ENCODE measurements at places on chromosomes 3 and 15.

DNA sequence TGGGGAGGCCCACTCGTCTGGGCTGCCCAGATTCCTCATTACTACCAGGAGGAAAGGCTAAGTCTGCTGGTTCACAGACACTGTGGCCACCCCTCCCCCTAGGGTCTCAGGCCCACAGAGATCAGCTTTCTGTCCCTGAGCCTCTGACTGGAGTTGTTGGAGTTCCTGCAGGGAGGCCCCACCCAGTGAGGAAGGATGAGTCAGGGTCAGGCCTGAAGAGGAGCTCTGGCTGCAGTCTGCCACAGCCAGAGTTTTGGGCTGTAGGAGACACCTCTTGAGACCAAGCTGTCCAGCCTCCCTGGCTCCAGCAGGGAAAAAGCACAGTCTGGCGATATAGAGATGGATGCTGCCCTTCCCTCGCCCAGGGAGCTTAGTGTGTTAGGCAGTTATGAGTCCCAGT lies 720.9 kb upstream of the SEMA6D start:
- DNase-seq = no peak

DNA sequence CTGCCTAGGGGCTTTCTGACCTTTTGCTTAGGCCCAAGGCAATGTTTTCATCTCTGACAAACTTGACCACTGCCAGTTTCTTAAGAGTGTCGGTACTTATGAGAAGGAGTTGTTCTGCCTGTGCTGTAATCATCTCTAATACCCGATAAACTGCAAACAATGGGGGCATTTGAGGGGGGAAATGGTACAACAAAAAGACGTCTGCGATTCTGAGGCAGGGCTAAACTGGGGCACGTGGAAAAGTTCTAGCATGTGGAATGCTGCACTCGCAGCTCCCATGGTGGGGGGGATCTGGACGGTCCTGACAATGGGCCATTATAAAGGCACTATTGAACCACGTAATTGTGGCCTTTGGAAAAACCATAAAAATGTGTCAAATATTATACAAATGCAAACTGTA lies 73.1 kb upstream of the SAMMSON start:
- DNase-seq = no peak

- DNase-seq = no peak
Measured at GRCh38 chr15:78880242-78880533, 7.5 kb downstream of the MORF4L1 start.

DNA sequence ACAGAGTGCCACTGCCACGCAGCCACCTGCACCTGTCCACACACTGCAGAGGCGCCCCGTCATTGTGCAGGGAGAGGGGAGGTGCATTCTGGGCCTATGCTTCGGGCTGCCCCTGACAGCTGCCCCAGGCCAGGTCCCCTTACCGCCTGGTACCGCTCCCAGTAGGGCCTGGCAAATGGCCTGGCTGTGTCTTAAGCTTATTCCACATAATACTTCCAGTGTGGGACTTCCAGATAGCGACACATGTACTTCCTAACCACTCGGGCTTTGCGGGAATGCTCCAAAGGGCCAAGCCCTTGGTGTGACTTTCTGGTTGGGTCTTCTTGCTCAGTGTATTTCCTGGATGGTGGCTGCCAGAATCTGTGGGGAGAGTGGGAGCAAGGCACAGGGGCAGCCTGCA lies 254.3 kb upstream of the CHRNA7 start:
- DNase-seq = no peak

- peak; percentile 22 for DNase-seq
Measured at GRCh38 chr15:55991802-55992768, 1.3 kb downstream of the NEDD4 start.

- DNase-seq = no peak
Measured at GRCh38 chr15:70869346-70869745, 15.4 kb upstream of the LARP6 start.

DNA sequence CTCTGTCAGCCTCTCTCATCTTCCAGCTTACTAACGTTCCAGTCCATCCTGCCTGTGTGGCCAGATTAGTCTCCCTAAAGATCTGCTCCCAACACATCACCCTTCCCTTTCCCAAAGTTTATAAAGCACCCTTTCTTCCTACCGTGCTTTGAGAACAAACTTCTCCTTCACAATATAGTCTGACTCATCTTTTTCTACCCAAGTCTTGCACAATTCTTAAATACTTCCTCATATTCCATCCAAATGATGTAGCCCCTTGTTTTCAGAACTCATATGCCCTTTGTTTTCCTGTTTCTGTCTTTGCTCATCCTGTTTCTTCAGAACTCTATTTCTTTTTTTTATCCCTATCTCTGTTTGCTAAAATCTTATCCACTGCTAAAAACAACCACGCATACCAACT lies 326.8 kb downstream of the MFSD1 start:
- DNase-seq = no peak

- no peak for DNase-seq
Measured at GRCh38 chr15:48006031-48006511, 114.7 kb upstream of the SLC24A5 start.

DNA sequence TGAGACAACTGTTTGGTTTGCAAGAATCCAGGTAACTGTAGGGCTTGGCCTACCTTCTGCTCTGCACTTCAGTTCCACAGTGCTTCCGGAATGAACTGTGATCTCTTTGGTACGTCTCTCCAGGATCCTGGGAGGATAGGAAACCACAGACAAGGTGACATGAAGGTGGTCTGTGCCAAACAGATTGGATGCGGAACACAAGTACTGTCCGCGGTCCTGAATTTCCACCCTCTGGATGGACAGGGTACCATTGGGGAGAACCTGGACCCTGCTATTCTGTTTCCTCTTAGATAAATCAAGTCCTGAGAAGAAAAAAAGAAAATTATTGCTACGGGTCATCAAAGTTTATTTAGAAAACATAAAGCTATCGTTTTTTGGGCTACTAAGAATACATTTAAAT lies 17.3 kb downstream of the IGSF10 start:
- no peak for DNase-seq

DNA sequence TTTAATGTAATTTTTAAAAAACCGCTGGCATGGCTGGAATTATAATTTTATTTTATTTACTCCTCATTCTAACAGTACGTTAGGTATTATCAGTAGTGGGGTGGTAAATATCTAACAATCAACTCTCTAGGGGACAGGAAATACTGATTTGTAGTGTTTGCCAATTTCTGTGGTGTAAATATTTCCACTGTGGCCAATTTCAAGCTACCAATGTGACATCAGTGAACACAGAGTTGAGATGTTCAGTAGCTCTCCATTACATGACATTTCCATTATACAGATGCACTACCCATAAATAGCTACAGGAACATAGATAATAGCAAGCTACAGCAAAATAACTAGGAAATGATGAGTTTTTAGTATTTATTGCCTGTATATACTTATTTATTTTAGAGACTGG lies 10.0 kb upstream of the ARL8B start:
- DNase-seq = no peak

DNA sequence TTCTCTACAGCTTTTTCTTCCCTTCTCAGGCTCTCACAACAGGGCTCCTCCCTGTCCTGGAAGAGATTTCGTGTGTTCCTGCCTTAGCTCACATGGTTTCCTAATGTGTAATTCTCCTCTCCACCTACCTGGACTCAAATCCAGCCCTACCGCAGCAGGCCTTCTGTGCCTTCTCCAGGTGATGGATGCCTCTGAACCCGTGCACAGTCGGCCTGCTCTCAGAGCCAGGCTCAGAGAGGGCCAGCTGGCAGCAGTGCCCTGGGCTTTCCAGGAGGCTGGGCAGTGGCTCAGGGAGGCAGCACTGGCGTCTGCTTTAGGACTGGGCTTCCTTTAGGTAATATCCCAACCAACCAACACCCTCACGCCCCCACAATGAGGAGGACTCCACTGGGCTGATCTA lies 123.2 kb upstream of the TMC3 start:
- DNase-seq = no peak

DNA sequence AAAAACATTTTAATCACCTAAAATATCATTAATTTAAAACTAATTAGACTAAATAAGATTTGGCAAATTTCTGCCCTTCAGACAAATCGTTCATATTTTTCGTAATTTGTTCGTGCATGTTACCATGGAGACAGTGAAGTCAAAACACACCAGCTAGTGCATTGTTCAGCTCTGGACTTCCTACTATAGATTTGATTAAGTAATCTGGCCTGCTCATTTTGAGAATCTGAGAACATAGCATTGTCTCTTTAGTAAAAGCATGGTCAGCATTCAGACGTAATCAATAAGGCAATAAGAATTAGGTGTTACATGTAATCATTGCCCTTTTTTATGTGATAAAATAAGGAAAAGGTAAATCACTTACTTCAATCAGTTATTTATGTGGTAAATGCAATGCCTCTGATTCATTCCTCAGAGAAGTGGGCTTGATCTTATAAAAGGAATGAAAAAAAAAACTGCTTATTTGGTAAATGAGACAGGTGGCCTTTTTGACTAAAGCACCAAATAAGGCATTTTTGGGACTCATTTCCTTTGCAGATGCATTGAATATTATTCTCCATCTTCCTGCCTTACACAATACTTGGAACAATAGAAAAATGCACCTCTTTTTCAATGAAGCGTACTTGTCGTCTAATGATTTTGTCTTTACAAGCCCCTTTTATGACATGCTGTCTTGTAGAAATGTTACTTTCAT lies 84.5 kb upstream of the FNDC3B start:
- no peak for DNase-seq

- no peak for DNase-seq
Measured at GRCh38 chr3:60932643-60933042, 318.6 kb downstream of the FHIT start.

DNA sequence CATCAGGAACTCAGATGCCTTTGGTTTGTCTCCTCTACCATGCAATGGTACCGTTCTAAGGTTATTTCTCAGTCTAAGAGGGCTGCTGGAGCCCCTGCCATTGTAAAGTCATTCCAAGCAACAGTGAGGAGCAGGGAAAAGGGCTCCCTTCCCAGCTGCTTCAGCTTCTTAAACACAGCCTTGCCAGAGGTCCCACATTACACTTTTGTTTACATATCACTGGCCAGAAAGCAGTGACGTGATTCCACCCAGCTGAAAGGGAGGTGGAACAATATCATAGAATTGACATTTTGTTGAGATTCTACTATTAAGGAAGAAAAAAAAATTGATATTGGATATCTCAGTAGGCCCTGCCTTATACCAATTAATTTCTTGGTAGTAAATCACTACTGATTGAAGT lies 194.6 kb downstream of the SUCLG2 start:
- no peak for DNase-seq

DNA sequence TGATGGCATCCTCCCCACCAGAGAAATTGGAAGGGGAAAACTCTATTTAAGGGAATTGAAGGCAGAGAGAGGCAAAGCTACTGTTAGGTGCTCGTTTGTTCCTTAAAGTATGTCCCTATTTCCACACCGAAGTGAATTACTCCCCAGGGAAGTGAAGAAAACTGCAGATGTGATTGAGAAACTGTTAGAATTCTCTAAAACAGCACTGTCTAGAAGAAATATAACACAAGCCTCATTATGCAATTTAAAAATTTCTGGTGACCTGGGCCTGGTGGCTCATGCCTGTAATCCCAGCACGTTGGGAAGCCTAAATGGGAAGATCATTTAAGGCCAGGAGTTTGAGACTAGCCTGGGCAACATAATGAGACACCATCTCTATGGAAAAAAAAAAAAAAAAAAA lies 305.0 kb downstream of the SHQ1 start:
- DNase-seq = no peak

DNA sequence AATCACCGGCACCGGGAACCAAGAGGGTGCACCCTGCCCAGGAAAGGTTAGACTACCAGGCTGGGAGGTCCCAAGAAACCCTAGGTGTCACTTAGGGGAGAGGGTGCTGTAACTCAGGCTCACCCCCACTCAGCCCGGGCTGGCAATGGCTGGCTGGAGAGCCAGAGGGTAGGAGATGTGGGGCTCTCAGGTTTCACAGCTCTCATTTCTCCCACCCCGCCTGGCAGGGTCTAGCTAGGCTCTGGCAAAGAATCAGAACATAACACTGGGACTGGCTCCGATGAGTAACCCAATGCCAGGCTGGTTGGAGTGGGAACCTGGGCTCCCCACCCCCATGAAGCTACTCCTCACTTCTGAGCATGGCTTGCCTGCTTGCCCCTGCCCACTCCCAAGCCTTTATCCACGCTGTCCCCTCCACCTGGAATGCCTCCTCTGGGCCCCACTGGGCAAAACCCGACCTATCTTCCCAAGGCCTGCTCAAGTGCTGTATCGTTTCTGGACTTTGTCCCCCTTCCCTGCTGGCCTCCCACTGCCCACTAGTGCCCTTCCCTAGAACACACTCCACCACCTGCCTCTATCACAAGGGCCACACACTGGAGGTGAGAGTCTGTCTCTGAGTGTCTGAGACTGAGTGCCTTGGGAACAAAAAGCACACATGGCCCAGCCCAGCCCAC lies 2.0 kb downstream of the CIB2 start:
- DNase-seq = no peak

DNA sequence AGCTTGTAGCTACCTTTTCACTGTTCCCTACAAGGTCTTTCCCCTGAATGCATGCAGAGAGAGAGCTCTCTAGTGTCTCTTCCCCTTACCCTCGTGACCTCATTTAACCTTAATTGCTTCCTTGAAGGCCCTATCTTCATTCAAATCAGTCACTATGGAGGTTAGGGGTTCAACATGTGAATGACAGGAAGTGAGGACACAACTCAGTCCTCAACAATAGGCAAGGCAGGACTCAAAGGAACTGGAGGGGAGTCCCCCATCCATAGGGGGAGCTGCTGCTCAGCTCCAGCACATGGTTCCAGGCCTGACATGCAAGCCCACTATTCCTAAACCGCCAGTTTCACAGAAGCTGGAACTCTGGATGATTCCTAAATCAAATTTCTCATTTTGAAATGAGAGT lies 33.8 kb upstream of the GYG1 start:
- DNase-seq = no peak

DNA sequence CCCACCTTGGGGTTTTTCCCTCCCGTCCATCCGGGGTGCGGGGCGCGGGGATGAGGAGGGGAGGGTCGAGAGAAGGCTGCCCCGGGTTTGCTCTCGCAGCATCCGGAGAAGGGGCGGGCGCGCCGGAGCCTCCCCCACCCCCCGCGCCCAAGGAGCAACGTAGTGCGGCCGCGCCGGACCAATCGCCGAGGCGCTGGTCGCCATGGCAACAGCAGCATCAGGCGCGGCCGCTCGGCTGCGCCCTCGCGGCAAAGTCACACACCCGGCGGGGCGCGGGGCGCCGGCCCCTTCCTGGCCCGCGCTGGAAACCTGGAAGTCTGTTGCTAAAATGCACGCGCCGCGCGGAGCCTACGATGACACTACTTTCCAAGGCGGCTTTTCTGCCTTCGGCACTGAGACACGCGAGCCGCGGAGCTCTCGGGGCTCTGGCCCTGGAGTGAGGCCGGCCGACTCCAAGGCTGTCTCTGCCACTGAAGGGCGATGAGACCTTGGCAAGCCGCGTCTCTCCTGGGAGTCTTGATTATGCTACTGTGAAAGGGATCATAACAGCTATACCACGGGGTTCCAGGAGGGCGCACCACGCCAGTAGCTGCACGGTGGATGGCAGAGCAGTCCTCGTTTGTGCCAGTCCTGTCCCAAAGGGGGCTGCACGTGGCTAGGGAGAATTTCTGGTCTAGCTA lies at the start of gene IQSEC1:
Gene IQSEC1 (minus strand): TSS at position 104 of the 680 bp plus-strand sequence. CDS start 415 bp downstream, outside the sequence.
- DNase-seq = no peak
